ENCODE measurements at places on chromosomes 3 and 15.

DNA sequence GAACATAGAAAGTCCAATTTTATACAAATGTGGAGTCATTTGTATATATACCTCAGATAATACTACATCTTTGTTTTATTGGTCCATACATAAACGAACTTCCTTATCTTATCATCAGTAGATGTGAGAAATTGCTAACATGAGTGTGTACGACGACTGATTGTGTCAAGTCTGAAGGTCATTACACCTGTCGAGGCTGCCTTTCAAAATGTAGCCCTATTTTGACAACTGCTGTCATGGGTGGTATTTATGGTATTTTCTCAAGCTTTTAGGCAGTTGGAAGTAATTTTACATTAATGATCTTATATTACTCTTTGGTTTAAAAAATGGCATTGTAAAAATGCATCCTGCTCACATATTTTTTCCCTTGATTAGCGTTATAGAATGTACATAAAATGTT lies 183.7 kb upstream of the DNAJC19 start:
- DNase-seq: no peak

DNA sequence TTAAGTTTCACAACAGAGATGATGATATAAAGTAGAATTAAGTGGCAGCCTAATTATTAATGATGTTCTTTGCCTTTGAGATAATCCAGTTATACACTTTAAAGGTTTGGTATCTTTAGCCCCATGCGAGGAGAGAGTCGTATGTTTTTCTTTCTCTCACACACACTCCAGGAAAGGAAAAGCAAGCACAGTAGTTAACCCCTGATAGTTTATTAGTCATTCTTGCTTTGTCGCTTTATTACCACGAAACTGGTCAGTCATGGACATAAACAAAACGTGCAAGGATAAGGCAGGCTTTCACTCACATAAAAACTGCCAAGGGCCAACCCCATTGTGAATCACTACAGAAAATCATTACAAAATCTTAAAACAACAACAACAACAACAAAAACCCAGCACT lies 866.9 kb downstream of the FHIT start:
- DNase-seq: no peak

DNA sequence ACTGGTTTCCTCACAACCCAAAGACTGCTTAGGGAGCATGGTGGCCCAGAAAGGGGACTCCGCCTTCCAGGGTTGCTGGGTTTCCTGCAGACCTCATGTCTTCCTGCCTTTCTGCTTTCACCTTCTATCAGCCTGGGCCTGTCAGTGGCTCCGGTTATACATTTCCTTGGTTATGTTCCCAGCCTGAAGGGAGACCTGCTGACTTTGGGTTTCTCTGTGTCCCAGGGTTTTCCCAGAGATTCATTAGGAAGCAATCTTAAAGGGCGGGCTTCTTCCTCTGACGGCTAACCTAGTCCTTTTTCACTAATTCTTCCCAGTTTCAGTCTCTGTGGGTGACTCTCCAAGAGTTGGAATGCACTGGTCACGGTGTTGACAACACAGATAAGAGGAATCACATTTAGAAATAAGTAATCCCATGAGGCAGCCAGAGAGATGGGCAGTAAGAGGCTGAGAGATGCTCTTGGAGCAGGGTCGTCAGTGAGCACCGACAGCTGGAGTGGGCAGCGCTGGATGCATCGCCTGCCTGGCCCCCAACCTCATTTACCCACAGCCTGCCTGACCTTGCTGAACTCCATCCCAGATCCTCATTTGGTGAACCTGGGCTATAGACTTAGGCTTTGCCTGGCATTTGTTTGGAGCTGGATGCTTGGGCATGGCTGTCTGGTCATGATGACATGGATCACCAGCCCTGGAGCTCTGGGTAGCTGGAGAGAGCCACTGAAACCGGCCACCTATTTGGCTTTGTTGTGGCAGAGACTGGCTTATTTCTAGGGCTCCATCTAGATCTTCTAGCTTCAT lies 10.0 kb upstream of the EHD4 start:
- no peak for DNase-seq

DNA sequence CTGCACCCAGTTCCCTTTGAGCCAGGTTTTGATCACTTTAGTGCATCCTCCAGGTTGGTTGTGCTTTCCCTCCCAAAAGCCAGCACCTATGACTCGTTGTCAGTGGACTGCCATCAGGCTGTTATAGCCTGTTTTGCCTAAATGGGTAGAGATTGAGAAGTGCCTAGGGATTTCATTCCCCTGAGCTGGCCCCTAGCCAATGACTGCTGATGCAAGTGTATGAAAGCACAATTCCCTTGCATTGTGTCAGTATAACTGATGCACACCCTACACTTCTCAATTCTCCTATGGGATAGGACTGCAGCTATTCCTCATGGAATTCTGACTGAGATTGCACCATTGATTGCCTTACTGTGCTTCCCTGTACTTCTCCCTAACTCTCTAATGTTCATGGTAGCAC lies 102.1 kb upstream of the ARPP21 start:
- no peak for DNase-seq

DNA sequence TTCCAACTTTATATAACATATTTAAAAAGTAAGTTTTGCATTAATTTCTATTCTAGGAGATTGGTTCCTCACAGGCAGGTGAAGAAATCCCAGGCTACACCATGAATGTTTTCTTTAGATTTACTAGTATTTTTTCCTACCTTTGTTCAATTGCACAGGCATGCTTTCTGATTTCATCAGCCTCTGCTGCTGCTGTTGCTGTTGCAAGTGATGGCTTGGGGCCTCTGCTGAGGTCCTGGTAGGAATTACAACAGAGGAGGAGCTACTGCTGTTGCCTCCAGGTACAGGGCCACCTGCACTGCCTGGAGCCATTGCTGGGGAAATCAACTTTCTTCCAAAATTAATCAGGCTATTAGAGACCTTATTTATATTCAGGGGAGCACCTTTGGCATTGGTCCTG lies 353.3 kb downstream of the PLCL2 start:
- DNase-seq: no peak

- no peak for DNase-seq
Measured at GRCh38 chr15:44024155-44024554, 170.9 kb downstream of the FRMD5 start.

DNA sequence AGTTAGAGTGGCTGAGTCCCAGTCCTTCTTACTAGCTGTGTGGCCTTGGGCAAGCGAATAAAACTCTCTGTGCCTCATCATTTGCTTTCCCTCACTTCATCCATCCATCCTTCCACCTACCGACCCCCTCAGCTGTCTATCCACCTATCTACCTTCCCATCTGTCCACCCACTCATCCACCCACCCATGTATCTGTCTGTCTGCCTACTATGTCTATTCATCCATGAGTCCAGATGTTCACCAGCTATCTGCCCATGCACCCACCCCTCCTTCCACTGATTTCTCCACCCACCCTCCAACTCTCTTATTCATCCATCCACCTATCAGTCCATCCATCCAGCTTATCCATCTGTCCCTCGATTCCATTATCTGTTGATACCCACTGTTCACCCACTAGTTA lies 60.4 kb upstream of the ATP2B2 start:
- no peak for DNase-seq

- no peak for DNase-seq
Measured at GRCh38 chr15:86063356-86064095, 16.1 kb upstream of the AGBL1 start.

- no peak for DNase-seq
Measured at GRCh38 chr3:106088304-106088703, 219.5 kb upstream of the CBLB start.

DNA sequence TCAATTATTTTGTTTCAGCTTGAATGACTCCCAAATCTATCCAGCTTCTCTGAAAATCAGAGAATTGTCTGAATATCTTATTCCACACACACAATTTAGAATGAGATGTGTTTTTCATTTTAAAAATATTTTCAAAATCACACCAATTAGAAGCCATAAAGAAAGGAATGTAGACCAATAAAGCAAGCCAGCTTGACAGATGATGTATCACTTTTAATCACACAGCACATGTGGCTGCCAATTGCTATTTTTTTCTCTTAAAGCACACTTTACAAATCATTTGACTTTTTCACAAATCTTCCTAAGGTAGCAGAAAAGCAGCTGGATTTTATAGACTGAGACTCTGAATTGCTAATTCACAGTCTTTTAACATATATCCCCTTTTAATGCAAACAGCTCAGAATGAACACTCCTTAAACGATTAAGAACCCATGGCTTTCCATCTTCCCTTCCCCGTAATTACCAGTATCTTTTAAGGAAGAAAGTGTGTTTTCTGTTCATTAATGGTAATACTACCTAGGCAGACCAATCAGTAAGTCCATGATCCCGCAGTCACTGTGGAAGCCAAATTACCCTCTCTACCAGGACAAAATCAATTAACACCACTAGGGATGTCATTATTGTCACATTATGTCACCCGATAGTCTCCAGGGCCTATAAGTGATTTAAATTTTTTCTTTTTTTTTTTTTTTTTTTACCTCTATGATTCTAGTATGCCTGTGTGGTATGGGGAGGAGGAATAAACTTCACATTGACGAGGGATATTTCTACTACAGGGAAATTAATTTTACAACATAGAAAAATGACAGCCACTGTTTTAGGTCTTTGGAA lies 250.0 kb upstream of the VEPH1 start:
- no peak for DNase-seq

DNA sequence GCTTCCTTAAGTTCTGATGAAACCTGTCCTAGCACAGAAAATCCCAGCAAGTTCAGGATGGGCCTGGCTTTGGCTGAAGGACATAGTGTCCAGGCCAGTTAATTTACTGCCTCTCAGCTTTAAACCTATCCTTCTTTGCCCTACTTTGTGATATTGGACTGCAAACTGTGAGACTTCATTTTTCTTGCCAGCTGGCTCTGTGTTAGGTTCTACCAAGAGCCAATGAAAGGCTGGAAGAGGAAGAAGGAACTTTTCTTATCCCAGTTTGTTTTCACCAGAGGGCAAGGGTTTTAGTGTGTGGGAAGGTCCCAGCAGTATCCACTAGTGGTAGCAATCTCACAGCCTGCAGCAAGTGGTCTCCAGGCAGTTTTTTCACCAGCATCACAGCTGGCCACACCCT lies 18.2 kb downstream of the DCUN1D1 start:
- no peak for DNase-seq

DNA sequence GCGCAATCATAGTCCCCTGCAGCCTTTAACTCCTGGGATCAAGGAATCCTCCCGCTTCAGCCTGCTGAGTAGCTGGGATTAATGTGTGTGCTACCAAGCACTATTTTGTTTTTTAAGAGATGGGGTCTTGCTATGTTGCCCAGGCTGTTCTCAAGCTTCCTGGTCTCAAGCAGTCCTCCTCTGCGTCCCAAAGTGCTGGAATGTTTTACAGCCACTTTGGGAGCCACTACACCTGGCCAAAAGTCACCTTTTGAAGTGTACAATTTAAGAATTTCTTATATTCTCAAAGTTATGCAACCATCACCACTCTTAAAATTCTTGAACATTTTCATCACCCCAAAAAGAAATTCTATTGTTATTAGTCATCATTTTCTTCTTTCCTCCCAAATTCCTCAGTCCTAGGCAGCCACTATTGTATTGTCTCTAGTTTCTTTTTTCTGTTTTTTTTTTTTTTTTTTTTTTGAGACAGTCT lies 17.8 kb downstream of the CDV3 start:
- DNase-seq: no peak

- DNase-seq: no peak
Measured at GRCh38 chr3:58754074-58754473, 87.5 kb upstream of the FAM3D start.

- DNase-seq: no peak
Measured at GRCh38 chr15:40050788-40051470, 11.9 kb upstream of the SRP14 start.

GRCh38 chr3:113954091-113954685 lies 6.4 kb downstream of the ZDHHC23 start:
- no peak for DNase-seq

DNA sequence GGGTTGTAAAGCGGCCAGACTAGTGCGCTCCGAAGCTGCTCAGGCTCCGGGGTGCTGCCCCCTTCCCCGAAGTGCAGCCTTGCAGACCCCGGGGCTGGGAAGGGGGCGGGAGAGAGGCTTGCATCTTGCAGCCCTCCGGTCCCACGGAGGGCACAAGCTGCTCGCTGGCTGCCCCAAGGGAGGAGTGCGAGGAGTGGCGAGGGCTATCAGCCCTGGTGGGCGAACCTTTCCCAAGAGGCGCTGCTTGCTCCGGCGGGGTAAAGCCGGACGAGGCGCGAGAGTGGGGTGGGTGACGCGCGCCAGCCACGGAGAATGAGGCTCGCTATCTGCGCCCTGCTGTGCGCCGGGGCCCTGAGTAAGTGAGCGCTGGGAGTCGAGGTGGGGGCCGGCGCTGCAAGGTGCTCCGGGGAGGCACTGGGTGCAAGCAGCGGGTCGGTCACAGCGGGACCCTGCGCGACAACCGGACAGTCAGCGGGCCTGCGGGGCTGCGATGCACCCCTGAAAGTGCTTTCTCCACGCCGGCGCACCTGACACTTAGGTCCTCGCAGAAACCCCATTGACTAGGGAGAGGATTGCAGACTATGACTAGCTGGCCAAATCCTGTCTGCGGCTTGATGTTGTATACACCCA lies 12.7 kb upstream of the TOPBP1 start:
- no peak for DNase-seq

DNA sequence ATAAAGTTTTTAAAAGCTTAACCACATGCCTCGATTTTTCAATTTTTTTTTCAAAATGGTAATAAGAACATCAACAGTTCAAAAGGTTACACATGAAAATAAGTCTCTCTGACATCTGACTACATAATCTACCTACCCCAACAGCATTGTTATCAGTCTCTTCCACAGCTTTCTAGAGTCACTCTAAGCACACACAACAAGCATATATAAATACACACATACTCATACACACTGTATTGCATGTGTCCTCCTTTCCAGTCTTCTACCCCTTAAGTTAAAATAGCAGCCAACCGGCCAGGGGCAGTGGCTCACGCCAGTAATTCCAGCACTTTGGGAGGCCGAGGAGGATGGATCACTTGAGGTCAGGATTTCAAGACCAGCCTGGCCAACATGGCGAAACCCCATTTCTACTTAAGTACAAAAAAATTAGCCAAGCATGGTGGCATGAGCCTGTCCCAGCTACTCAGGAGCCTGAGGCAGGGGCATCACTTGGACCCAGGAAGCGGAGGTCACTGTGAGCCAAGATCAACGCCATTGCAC lies 12.2 kb downstream of the TBL1XR1 start:
- no peak for DNase-seq

GRCh38 chr15:48333540-48333939 lies 2.3 kb downstream of the DUT start:
- no peak for DNase-seq

DNA sequence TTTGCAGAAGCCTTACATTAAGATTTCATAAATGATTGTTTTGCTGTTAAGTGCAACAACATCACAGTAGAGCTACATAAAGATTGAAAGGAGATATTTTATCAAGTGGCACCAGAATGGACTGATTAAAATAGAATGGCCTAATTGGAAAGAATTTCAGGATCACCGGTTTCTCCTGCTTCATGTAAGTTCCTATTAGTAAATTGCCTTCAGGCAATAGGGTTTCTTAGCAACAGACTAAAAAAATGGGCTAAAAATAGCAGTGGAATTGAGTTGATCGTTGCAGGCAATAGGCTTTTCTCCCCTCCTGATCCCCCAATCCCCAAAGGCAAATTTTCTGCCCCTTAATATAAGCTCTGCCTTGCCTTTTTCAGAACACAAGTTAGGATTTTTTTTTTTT lies 917 bp downstream of the LNP1 start:
- no peak for DNase-seq
